ENCODE measurements at places on chromosomes 6 and 20. TPM values are rescaled to one million over a fixed set of nuclear protein-coding genes. Genes with fewer than 3 reads are reported as not detected.
A peak's percentile ranks its signal among the peaks of the same experiment; 100 is the strongest.

Gene SNAP25
- total RNA-seq = 0.58 TPM

- peak; percentile 21 for DNase-seq
Observed at GRCh38 chr6:164106345-164106769, 691.8 kb downstream of the QKI start.

Gene RAET1L
- not detected for total RNA-seq

Gene CTCFL
- not detected for total RNA-seq

- DNase-seq = peak; percentile 56
Observed at GRCh38 chr20:36919715-36920333, 31.7 kb downstream of the SAMHD1 start.

GRCh38 chr6:72974276-72974675 lies 251.0 kb downstream of the KHDC1L start:
- DNase-seq = no peak

DNA sequence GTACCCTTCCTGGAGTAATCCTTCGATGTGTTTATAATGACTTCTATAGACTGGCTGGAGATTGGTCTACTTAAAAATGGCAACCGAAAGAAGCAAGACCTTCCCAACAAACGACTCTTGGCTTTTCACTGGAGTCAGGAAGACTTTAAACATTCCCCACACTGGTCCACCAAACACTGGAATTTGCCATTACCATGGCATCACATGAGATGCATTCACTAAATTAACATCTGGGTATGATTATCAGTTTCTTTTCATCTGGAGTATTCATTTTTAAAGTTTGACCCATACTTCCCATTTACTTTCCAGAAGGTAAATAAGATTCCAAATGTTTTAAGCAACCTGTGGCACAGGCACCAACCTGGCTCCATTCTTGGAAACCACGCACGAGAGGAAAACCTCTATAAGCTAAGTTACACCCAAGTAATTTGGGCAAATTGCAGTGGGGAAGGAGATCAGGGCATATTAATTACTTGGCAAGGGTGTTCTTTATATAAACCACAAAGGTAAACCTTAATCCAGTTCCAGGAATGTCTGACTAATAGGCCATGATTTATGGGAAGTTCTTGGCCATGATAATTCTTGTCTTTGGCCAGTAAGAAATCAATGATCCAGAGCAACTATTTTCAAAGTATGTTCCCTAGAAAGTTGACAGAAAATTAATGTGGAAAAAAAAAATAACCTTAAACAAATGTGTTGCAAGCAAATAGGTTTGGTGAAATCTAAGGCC lies 190.0 kb upstream of the COL21A1 start:
- DNase-seq = no peak

DNA sequence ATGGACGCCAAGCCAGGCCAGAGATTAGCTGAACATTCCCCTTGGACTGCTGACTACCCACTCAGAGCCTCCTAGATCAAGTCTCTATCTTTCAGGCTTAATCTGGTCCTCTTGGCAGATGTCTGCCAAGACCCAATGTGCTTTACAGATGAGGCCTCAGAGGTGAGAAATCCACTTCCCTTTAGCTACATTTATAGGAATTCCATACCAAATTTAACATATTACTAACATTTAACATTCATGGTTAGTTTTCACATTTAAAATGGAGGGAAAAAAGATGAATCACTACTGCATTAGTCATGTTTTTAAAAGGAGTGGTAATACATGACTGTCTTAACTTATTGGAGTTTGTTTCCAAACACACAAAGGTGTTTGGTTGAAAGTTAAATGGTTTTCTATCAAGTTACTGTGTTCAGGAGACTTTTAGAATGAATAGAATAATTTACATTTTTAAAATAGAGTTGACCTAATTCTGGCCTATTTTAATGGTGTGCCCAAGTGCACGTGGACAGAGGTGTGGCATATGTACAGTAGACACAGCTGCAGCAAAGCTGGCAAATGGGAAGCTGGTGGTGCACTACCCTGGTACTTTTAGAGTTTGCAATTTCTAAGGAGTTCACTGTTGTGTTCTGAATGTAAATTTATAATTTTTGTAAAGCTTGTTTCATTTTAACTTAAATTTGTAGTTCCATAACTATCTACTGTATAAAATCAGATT lies 41.9 kb upstream of the CALHM6 start:
- DNase-seq = peak; percentile 54

- DNase-seq = no peak
Observed at GRCh38 chr20:49572857-49573256, 4.9 kb upstream of the PTGIS start.

DNA sequence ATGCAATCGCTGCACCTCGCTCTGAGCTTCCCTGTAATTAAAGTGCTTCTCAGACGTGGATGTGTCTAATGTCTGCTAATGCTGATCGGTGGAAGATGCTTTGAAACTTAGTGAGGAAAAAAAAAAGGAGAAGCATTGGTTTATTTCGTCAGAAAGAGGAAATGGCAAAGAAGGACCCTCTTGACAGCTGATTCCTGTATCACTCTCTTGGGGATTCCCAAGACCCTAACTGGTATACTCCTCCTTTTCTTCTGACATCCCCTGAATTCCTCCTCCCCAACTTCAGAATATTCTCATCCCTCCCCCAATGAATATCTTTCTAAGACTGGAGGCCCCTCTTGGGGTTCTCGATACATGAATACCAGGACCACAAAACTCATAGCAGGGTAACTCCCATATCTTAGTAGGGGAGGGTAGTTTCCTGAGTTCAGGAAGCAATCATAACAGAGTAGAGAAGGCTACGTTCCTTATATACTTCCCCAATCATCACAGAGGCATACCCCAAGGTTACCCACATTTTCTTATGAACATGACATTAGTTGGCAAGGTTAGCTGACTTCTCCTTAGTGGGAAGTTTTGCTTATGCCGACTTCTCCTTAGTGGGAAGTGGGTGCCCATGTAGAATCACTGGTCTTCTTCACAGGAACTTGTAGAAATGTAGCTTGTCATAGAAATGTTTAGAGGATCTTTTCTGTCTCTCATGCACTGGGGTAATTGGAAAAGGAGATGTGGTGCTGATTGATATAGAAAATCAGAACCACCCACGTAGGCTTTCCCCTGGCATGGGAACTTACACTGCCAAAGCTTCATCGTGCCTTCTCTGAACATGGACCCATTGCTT lies 63.8 kb upstream of the ATXN1 start:
- no peak for DNase-seq

GRCh38 chr6:113842165-113842564 lies 15.0 kb upstream of the MARCKS start:
- peak; percentile 56 for DNase-seq

DNA sequence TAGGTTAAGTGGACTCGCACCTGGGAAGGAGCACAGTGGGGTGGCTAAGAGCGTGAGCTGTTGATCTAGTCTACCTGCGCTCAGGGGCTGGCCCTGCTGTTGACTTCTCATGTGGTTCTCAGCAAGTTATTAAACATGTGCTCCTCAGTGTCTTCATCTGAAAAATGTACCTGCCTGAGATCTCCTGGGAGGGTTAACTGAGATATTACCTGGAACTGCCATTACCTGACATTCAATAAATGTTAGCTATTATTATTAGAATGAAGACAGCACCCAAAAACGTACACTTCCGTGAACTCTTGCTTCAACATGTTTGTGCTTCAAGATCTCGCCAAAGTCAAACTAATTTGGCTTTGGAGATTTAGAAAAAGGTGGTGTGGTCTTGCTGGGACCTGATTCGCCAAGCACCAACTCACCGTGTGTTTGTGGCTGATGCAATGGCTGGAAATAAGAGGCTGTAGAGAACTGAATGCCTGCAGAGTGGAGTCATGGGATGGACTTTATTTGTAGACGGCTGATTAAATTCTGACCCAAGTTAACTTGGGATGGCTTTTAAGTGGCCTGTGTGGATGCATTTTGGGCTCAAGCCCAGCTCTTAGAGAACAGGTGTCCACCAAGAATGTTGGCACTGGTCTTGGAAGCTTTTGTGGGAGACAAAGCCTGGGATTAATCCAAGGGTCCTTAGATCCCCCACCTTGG lies 692.9 kb downstream of the QKI start:
- peak; percentile 29 for DNase-seq

DNA sequence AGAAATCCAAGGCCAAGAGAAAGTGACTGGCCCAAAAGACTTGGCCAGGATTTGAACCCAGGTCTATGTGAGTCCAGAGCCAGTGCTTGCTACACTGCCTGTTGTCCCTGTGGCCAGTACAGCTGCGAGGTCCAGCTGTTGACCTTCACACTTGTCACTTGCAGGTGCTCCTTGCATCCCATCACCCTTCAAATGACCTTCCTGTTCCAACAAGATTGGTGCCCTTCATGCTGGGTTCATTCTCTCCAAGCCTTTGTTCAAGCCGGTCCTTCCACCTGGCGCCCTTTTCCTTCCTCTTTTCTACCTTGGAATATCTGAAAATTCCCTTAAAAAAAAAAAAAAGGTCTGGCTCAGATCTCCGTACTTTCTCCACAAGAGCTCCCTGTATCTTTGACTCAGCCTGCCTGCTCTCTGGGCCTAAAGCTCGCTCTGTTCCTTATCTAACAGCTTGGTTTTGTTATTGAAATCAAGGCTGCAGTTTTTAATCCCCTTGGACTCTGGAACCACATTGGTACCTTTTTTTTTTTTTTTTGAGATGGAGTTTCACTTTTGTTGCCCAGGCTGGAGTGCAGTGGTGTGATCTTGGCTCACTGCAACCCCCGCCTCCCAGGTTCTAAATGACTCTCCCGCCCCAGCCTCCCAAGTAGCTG lies 22.2 kb upstream of the MRPS18A start:
- DNase-seq = no peak

Gene VWA7
- not detected for total RNA-seq

Gene LY6G5B
- total RNA-seq = 2.4 TPM

- DNase-seq = no peak
Observed at GRCh38 chr6:33288141-33288920, 708 bp downstream of the WDR46 start.

Gene SNAI1
- not detected for total RNA-seq

- no peak for DNase-seq
Observed at GRCh38 chr20:51062065-51062464, 39.2 kb upstream of the KCNG1 start.

DNA sequence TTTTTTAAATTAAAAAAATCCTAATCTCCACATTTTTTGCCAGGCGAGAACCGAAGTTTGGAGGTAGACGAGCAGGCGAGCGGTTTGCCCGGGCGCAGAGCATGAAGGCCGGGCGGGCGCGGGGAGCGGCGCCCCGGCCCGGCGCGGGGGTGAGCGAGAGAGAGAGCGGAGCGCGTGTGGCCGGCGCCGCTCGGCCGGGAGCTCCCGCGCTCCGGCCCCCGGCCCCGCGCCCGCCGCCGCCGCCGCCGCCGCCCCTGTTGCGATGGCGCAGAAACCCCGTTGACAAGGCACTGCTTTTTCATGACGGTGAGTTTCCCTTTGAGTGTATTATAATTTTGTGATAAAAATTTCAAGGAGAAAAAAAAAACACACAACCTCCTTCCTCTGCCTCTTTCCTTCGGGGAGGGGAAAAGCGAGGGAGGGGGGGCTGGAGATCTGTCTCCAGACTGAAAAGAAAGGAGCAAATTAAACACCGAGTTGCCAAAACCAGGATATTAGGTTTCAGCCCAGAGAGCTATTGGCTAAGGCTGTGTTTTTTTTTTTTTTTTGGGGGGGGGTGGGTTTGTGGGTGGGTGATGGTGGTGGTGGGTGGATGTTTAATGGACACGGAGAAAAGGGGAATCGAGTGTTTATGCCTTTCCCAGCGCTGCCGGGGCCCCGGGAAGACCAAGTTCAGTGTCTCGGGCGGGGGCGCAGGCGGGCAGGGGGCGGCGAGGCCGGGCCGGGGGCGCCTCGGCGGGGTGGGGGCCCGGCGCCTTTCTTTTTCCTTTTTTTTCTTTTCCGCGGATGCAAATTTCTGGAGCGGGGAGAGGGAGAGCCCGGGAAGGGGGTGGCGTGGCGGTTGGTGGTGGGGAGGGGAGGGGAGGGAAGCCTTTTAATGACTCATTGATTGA lies at the start of gene BICRAL:
Gene BICRAL (plus strand): TSS at position 257 of the 893 bp plus-strand sequence. CDS start 39,971 bp downstream, outside the sequence.
- peak; percentile 84 for DNase-seq

- no peak for DNase-seq
Observed at GRCh38 chr20:34980543-34981233, 25.0 kb downstream of the MYH7B start.

- no peak for DNase-seq
Observed at GRCh38 chr6:39876111-39876510, 58.2 kb downstream of the MOCS1 start.

GRCh38 chr6:88586371-88587149 lies 376.9 kb downstream of the RNGTT start:
- peak; percentile 16 for DNase-seq

GRCh38 chr6:126537061-126537816 lies 197.3 kb downstream of the CENPW start:
- no peak for DNase-seq

Gene BHLHE23
- not detected for total RNA-seq

DNA sequence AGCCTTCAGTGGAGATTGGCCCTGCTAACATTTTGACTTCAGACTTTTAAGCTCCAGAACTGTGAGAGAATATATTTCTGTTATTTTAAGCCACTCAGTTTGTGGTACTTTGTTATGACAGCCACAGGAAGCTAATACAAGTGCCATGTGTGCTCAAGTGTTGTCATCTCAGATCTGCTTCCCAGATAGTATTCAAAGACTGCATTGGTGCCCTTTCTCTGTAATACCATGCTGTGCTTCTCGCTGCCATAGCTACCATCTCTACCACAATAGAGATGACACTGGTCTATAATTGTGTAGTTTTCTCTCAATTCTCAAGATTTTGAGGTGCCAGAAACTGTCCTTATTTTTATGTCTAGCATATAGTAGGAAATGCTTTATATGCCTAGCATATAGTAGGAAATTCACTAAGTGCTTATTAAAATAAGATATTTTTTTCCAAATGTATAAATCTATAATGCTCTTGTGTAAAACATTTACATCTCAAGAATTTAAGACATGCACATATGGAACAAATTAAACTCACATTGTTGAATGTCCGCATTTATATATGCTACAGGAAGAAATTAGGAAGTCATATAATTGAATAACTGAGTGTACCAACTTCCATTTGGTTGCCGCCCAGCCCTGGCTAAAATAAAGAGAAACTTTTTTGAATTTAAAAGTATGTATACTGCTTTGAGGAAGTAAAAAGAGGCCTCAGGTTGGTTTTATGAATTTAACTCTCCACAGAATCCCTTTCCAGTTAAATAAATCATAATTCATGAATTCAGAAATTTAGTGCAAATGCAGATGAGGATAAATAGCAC lies 77.6 kb downstream of the TPBG start:
- DNase-seq = no peak

DNA sequence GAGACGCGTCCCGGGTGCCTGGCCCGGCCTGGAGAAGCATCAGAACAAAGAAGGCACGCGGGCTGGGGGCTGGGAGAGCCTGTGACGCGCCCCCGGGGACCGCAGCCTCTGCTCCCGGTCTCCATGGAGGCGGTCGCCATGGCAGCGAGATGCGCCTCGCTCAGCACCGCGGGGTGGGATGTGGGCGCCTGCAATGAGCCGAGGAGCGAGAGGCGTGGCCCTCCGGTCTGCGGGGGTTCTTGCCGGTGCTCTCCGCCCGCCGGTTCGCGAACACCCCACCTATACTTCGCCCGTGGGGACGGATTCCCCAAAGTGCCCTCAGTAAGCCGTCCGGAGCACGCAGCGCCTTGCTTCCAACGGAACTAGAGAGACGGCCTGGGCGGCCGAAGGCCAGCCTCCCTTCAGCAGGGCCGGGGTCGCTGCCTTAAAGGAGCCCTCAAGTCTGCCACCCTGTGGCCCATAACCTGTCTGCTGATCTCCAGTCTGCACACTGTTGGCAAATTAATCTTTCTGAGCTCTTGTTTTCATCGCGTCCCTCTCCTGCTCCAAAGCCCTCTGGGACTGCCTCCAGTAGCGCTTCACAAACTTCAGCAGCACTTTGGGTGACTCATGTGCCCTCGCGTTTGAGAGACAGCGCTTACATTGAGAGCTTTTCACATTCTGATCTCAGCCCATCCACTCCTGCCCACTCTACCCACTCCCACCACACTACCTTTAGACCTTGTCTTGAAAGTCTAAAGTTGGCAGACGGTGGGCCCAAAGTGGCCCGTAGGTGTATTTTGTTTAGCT lies 983 bp upstream of the ADISSP start:
- peak; percentile 85 for DNase-seq

Gene ADTRP
- 0.64 TPM for total RNA-seq

All from LHCN-M2 (cell line).